ENCODE measurements at places on chromosomes 12 and 14. TPM values are rescaled to one million over a fixed set of nuclear protein-coding genes. Genes with fewer than 3 reads are reported as not detected.

GRCh38 chr12:128019996-128020544 lies 246.9 kb upstream of the TMEM132C start:
- H3K4me3 ChIP-seq: no peak overlapping the region
- H3K4me1 ChIP-seq: no peaks in the 10 kb centered on the region

- no peak overlapping the region for H3K27ac ChIP-seq
- DNase-seq: no peak
- no peak overlapping the region for H3K4me3 ChIP-seq
- no peaks in the 10 kb centered on the region for H3K36me3 ChIP-seq
- no peaks in the 10 kb centered on the region for H3K27me3 ChIP-seq
Measured at GRCh38 chr14:79395061-79395460, 816.2 kb downstream of the DIO2 start.

DNA sequence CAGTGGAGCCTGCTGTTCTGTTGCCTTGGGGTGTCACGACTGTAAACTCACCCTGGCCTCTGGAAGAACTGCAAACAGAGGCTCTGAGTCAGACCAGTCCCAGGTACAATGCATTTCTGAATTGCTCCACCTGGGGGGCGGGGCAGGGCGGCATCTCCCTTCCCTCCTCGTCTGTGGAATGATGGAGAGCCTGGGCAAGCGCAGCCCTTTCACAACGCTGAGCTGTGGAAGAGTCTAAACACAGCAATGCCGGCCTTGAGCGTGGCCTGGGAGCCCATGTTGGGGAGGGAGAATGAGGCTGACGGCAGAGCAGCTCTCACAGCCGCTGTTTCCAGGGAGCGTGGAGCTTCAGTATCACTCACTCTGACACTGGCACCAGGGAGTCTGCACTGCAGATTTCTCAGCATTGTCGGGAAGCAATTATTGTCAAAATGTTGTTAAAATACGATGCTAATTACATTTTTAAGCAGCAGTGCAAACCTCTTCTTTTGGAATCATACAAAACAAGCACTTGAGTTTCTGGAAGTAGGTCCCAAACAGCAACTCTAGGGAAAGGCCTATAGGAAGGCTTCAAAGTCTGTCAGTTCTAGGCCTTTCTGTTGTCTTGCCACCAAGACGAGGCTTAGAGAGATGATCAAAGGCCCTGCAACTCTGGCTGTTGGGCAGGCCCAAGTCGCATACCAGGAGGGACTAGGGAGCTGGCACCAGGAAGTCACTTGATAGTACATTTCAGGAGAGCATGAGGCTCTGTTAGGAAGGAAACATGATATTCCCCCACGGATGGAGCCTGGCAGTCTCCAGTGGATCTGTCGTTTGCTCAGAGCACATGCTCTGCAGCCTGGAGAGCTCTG lies 244.0 kb upstream of the FKBP4 start:
- no peaks in the 10 kb centered on the region for H3K27me3 ChIP-seq
- DNase-seq: no peak
- H3K27ac ChIP-seq: no peak overlapping the region
- no peak overlapping the region for H3K4me3 ChIP-seq
- H3K36me3 ChIP-seq: no peaks in the 10 kb centered on the region

DNA sequence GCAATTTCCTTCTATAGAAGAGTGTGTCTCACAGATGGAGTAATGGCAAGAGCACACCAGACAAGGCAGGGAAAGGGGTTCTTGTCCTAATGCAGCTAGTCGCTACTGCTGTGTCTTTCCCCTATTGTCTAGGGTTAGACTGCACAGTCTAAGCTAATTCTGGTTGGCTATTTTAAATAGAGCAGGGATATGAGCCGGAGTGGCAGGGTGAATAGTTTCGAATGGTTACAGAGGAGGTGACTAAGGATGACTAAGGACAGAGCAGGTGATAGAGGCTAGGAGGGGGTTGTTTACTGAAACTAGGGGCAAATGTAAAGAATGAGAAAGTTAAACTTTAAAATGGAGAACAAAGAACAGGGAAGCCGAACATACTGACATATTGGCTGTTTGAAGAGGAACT lies 25.6 kb upstream of the CPNE8 start:
- H3K36me3 ChIP-seq: no peaks in the 10 kb centered on the region
- H3K27ac ChIP-seq: no peak overlapping the region
- no peak overlapping the region for H3K4me3 ChIP-seq
- no peaks in the 10 kb centered on the region for H3K27me3 ChIP-seq

DNA sequence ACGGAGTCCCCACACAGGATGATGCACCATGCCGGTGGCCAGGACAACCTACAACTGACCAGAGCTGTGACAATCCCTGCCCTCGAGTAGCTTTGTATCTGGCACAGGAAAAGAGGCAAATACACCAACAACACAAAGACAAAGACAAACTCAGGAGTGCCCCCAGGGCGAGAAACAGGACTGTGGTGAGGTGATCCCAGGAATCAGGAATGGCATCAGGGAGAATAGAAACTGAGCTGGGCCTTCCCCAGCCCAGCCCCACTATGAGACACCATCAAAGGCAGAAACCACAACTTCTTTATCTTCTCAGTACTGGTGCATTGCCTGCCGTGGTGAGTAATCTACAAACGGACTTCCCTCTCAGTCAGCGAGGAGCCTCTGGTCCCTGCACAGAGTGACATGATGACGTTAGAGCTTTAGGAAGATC lies 157.7 kb downstream of the TTC7B start:
- peaks cover 32% of the 10 kb centered on the region for H3K36me3 ChIP-seq
- H3K4me1 ChIP-seq: peaks cover 30% of the 10 kb centered on the region
- H3K27ac ChIP-seq: no peak overlapping the region
- no peaks in the 10 kb centered on the region for H3K27me3 ChIP-seq

GRCh38 chr12:77644915-77645605 lies 185.6 kb upstream of the NAV3 start:
- no peak for DNase-seq
- H3K36me3 ChIP-seq: no peaks in the 10 kb centered on the region
- H3K4me1 ChIP-seq: no peaks in the 10 kb centered on the region
- H3K4me3 ChIP-seq: no peak overlapping the region
- H3K27ac ChIP-seq: no peak overlapping the region
- no peaks in the 10 kb centered on the region for H3K27me3 ChIP-seq

DNA sequence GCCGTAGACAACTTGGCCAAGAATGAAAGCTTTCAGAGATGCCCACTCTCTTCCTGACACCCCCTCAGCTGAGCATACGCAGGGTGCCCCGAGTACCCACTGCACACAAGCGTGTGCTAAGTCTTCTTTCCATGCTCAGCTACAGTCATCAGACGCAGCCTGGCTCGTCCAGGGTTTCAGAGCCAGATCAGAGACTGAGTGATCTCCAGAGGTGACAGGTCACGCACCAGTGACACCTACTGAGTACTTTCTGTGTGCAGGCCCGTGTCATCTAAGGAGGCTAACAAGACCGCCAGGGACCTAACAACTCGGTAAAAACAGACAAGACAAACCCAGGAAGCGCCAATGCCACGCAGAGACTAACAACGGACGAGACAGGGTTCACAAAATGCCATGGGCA lies 25.1 kb downstream of the STX2 start:
- DNase-seq: no peak
- H3K4me3 ChIP-seq: no peak overlapping the region

The ANKRD9 gene
- total RNA-seq: 11.2 TPM
